ENCODE measurements at places on chromosomes 12 and 14. TPM values are rescaled to one million over a fixed set of nuclear protein-coding genes. Genes with fewer than 3 reads are reported as not detected.

- no peak for DNase-seq
These were observed 37.0 kb downstream of the BTG1 start for GRCh38 chr12:92108651-92109050.

GRCh38 chr14:101019990-101020710, 116.6 kb upstream of the RTL1 start:
- no peak for DNase-seq

GRCh38 chr12:100356644-100357223, at the start of gene SLC17A8:
Gene SLC17A8 (plus strand): TSS chr12:100357074. CDS start chr12:100357392, 318 bp downstream.
- no peak for DNase-seq

DNA sequence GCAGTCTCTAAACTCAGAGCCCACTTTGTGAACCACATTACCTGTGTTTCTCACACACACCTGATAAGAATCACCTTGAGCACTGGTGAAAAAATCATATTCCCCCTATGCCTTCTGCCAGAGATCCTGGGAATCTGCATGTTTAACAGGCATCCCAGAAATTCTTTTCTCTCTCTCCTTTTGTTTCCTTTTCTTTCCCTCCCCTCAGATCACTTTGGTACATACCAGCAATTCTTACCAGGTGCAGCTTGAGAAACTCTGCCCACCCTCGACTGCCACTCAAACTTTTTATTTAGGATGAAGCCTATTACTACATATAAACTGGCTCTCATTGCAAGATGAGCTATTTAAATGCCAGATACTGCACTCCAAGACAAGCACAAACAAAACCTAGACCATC, 36.0 kb downstream of the HECTD4 start:
- DNase-seq, result no peak

- no peak for DNase-seq
These were observed 61.4 kb upstream of the VPS33A start for GRCh38 chr12:122327494-122328385.

DNA sequence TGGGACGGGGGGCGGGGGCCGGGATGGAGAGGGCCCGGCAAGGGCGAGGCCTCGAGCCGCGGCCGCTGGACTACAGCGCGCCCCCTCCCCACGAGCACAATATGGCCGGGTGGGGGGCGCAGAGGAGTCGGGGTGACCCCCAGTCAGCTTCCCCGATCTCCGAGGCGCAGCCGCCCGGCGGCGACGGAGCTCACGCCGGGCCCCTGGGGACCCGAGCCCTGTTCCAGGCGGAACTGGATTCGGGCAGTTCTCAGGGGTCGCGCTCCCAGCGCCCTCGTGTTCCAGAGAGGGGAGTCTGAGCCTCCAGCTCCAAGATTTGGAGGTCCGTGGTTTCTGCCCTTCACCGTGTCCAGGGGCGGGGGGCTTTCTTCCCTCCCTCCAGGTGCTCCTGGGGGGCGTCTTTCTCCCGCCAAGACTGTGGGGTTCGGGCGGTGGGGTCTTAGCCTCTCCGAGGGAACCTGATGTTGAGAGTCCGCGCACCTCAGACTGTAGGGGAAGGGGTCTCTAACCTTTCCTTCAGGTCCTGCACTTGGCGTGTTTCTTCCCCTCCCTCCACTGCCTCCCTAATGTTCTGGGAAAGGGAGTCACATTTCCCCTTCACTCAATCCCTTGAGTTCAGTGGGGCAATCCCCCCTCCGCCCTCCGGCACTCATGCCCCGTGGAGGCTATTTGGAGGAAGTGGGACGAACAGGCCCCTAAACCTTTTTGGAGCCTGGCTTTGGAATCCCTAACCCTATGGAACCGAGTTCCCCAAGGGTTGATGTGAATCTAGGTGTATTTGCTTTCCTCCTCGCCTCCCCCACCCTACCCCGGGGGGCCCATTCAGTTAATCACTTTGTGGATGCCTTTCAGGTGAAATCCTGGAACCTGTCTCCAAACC, 584 bp downstream of the ACVR1B start:
- no peak for DNase-seq

DNA sequence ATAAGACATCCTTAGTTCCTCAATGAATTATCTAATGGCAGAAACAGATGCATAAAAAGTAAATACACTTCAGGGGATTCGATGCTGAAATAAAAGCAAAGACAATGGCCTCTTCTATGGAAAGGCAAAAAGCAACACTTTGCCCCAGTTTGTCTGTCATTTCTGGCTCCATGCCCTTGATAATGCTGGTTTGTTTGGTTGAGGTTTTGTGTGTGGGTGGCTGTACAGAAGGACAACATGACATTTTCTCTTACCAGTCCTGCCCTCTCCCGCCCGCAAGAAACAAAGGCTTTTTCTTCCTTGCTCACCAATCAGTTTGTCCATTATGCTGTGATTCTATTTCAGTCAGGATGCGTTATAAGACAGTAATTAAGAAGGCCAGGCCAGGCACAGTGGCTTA, 18.1 kb upstream of the WDR89 start:
- DNase-seq, result no peak

- DNase-seq, result no peak
These were observed 234.7 kb upstream of the TBX3 start for GRCh38 chr12:114918535-114919233.

GRCh38 chr12:132534076-132534475, 44.1 kb downstream of the FBRSL1 start:
- DNase-seq, result no peak

DNA sequence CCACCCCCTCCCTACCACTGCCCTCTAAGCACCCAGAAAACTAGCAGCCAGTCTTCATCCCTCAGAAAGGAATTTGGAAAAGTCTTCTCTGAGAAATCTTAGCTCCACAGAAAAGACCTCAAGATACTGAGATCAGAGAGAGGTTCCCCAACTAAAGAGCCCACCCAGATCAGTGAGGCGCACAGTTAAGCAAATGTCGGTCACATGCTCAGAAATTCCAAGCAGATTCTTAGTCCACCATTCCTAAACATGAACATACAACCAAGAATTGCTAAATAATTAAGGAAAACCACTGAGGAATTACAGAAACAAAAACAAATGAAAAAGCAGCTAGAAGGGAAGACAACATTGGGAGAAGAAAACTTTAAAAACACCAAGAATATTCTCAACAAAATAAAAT, 32.3 kb downstream of the MED13L start:
- DNase-seq, result no peak

DNA sequence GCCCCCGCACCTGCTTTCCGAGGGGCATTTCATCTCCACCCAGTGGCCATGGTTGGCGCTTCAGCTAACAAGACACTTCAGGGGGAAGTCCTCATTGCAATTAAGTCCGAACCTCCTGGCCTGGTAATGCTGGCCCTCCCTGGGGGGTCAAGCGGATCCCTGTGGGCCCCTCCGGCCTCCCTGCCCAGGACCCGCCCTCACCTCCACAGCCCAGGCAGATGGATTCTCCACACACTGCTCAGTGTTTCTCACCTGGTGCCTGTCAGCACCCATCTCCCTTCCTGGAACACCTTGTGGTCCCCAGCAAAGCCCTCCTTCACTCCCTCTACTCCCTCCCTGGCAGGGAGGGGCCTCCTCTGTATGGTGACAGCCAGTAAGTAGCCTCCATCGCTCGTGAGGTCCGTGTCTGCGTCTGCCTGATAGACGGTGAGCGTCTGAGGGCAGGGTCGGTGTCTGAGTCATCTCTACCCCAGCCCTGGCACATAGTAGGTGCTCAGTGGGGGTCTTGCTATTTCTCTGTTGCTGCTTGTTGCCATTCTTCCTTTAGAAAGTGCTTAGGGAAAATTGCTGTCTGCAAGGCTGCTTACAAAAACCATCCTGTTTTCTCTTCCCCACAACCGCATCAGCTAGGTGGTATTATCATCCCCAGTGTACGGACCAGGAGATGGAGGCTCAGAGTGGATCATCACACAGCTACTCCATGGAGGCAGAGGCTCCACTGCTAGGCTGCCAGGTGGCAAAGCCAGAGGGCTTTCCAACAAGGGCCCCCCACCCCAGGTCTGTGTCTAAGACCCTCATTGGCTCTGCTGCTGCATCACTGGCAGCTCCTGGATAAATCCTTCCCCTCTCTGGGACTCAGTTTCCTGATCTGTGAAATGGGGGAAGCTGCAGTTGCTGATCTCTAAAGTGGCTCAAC, 39.7 kb upstream of the EML1 start:
- no peak for DNase-seq

DNA sequence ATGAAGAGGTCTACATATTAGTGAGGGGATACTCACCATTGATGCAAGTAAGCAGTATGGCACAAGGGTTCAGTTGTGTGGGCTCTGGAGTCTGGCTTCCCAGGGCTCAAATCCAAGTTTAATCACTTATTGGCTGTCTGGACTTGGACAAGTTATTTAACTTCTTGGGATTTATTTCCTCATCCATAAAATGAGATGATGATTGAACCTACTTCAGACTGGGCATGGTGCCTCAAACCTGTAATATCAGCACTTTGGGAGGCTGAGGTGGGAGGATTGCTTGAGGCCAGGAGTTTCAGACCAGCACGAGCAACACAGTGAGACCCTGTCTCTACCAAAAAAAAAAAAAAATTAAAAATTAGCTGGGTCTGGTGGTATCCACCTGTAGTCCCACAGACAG, 67.9 kb downstream of the KCNK10 start:
- DNase-seq, result no peak

GRCh38 chr14:55706893-55707292, 126.9 kb downstream of the KTN1 start:
- no peak for DNase-seq

- no peak for DNase-seq
These were observed 139.5 kb upstream of the SOX5 start for GRCh38 chr12:24088751-24089509.

GRCh38 chr12:127771546-127771945, 495.4 kb upstream of the TMEM132C start:
- DNase-seq, result no peak

PDZRN4 gene
- total RNA-seq, result not detected

KDM2B gene
- total RNA-seq, result 34.7 TPM

ZC2HC1C gene
- 9.2 TPM for total RNA-seq

DNA sequence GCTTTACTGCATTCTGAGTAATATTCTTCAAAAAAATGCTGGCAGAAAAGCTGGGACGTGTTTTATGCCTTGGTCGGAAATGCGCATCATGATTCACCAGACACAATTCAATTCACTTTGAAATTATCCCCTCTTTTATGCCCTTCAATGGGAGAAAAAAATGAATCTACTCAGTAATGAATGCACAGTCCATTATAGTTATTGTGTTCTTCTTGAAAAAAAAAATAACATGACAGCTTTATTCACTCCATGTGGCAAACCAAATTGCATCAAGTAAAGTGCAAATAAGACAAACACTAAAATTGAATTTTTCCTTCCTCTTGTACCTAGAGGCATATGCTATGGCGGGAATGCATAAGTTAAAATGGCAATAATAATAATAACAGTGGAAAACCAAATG, 159.4 kb upstream of the IFNG-AS1 start:
- DNase-seq, result no peak

DNA sequence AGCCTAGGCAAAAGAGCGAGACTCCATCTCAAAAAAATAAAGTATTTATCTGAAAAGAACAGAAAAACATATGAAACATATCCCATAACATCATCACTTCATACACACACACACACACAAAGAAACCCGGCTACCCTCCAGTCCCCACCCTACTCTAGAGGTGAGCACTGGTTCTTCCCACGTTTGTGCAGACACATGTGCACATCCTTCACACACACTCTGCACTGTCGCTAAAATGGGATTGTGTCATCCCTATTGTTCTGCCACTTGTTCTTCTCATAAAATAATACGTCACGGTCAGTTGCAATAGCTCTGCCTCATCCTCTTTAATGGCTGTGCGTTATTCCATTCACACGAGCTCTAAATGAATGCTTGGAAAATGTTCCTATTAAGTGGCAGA, 85.9 kb upstream of the ANO2 start:
- no peak for DNase-seq

GRCh38 chr12:81968421-81968820, 209.3 kb upstream of the PPFIA2 start:
- no peak for DNase-seq

DNA sequence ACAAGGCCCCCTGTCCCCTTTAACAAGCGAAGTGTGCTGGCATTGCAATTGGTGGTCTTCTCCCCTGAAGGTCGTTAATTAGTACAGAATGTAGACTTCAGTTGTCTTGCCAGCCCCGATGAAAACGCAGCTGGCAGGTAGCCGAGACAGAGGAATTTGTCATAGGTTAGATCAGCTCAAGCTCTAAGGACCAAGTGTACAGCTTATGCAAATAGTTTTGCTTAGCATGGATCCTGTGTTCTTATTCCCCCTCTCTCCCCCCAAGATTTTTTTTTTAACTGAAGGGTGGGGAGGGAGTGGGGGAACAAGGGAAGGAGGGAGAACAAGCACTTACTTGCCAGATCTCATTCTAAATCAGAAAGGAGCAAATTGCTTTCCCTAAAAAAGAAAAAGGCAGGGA, 58.6 kb upstream of the PARP11 start:
- no peak for DNase-seq

DNA sequence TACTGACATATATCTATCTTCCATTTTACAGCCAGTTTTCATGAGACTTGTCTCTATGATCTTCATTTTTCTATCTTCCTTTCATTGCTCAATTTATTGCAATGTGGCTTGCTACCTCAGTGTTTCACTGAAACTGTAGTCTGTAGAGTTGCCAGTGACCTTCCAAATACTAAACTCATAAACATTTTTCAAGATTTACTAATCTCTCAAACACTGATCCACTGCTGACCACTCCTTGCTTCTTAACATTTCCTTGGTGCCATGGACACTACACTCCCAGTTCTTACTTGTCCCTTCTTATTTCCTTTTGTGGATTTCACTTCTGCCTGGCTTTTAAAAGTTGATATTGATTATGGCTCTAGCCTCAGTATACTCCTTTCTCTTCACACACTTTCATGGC, 95.4 kb upstream of the SLCO1C1 start:
- DNase-seq, result no peak

DNA sequence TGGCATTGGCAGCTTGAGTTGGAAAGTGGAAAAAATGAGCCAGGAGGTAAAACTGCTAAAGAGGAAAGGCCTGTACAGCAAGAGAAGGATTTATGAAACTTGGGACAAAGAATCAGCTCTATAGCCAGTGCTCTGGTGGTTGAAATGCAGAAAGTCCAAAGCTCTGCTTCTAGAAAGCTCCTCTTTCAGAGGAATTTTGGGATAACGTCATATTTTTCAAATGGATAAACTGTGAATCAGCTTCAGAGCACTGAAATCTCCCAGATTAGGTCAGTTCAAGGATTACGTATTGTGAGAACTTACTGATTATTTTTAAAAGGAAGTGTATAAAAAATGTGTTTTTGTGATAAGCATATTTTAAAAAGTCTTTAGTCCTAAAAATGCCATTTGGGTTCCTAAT, 203.1 kb upstream of the CNOT2 start:
- no peak for DNase-seq

KRT75 gene
- total RNA-seq, result not detected

GRCh38 chr12:75611041-75611440, 99.6 kb upstream of the KRR1 start:
- no peak for DNase-seq

- no peak for DNase-seq
These were observed 272.1 kb downstream of the CEP128 start for GRCh38 chr14:80669426-80669825.

YBX3 gene
- 307 TPM for total RNA-seq

DNA sequence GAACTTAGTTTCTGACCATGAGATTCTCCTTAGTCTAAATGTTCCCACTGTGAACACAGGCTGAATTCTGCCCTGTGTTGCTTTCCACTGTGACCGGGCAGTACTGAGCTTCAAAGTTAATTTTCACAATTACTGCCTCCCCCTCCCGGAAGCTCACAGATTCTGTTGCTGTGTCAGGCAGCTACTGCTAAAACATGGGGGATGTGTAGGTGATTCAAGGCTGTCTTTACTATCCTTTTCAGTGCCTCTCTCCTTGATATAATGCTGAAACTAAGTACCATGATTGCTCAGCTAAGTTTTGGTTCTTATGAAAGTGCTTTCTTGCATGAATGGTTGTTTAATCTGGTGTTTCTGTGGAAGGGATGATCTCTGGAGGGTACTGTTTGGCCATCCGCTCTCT, 428.3 kb upstream of the NOVA1 start:
- DNase-seq, result no peak

All from kidney epithelial cell (primary cell).